ENCODE measurements at places on chromosomes 3 and 15. TPM values are rescaled to one million over a fixed set of nuclear protein-coding genes. Genes with fewer than 3 reads are reported as not detected.

GRCh38 chr3:138257986-138258385, 70.9 kb downstream of the ARMC8 start:
- H3K36me3 ChIP-seq: peaks cover 3% of the 10 kb centered on the region
- no peak overlapping the region for H3K27ac ChIP-seq
- H3K4me3 ChIP-seq: no peak overlapping the region
- no peaks in the 10 kb centered on the region for H3K4me1 ChIP-seq
- no peaks in the 10 kb centered on the region for H3K27me3 ChIP-seq

DNA sequence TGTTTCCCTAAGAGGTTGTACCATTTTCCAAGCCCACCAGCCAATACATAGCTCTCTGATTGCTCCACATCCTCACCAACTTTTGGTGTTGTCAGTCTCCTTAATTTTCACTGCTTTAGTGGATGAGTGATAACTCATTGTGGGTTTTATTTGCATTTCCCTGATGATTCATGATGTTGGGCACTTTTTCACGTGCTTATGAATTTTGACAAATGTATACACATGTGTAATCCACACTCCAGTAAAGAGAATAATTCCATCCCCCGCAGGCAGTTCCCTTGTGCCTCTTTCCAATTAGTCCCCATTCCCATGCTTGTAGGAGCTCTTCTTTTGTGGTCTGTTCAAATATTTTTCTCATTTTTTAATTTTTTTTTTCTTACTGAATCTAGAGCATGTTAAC, 52.4 kb downstream of the ANP32A start:
- no peak overlapping the region for H3K27ac ChIP-seq
- H3K4me3 ChIP-seq: no peak overlapping the region
- H3K36me3 ChIP-seq: no peaks in the 10 kb centered on the region
- DNase-seq: peak; percentile 40
- H3K27me3 ChIP-seq: no peaks in the 10 kb centered on the region
- peaks cover 20% of the 10 kb centered on the region for H3K4me1 ChIP-seq

- DNase-seq: no peak
- no peaks in the 10 kb centered on the region for H3K36me3 ChIP-seq
- H3K4me3 ChIP-seq: no peak overlapping the region
- H3K27me3 ChIP-seq: no peaks in the 10 kb centered on the region
- H3K4me1 ChIP-seq: no peaks in the 10 kb centered on the region
- no peak overlapping the region for H3K27ac ChIP-seq
Measured at GRCh38 chr3:182436547-182436946, 356.8 kb upstream of the ATP11B start.

DNA sequence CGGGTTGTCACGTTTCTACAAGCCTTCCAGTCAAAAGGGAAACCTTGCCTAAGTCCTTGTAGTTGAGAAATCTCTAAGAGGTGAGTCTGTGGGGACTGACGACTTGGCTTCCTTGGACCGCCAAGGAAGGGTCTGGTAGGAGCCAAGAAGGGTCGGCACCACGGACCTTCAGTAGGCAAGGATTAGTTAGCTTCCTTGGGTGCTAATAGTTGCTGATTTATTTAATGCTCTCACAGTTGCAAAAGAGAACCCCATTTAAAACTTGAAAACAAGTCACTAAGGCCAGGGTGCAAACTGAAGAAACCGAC, 361 bp upstream of the LCMT2 start:
- peak overlapping the region; percentile 81 for H3K4me3 ChIP-seq
- peaks cover 27% of the 10 kb centered on the region for H3K36me3 ChIP-seq

GRCh38 chr3:31241533-31241932, 291.2 kb upstream of the STT3B start:
- no peak for DNase-seq
- H3K4me1 ChIP-seq: no peaks in the 10 kb centered on the region
- no peaks in the 10 kb centered on the region for H3K27me3 ChIP-seq
- no peak overlapping the region for H3K4me3 ChIP-seq
- no peaks in the 10 kb centered on the region for H3K36me3 ChIP-seq
- no peak overlapping the region for H3K27ac ChIP-seq

DNA sequence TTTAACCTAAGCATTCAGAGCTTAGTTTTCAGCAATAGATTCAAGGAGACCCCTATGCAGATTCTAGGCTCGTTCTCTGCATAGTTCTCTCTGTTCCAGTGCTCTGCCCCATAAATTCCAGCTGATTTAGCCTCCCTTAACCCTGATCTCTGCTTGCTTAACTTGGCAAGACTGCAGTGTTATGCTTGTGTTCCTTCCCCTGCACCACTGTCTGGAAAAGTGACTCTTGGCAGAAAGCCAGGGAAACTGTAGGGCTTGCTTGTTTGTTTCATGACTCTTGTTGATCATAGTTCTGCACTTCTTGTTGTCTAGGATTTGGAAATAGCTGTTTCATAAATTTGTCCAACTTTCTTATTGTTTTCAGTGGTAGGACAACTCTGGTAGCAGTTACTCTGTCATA, 40.1 kb downstream of the ANAPC13 start:
- H3K4me1 ChIP-seq: no peaks in the 10 kb centered on the region
- no peaks in the 10 kb centered on the region for H3K36me3 ChIP-seq
- H3K4me3 ChIP-seq: no peak overlapping the region
- peaks cover 3% of the 10 kb centered on the region for H3K27me3 ChIP-seq
- H3K27ac ChIP-seq: no peak overlapping the region
- peak; percentile 13 for DNase-seq

GRCh38 chr3:43259626-43260025, 26.7 kb upstream of the SNRK start:
- DNase-seq: no peak
- H3K27ac ChIP-seq: no peak overlapping the region
- H3K36me3 ChIP-seq: no peaks in the 10 kb centered on the region
- no peaks in the 10 kb centered on the region for H3K27me3 ChIP-seq

GRCh38 chr3:73137736-73138403, 76.4 kb downstream of the EBLN2 start:
- H3K4me1 ChIP-seq: peaks cover 22% of the 10 kb centered on the region
- no peaks in the 10 kb centered on the region for H3K36me3 ChIP-seq
- H3K27me3 ChIP-seq: no peaks in the 10 kb centered on the region
- no peak overlapping the region for H3K27ac ChIP-seq
- H3K4me3 ChIP-seq: no peak overlapping the region

GRCh38 chr3:111032677-111033076, 38.9 kb upstream of the NECTIN3 start:
- H3K36me3 ChIP-seq: no peaks in the 10 kb centered on the region
- no peak overlapping the region for H3K27ac ChIP-seq
- no peaks in the 10 kb centered on the region for H3K4me1 ChIP-seq
- H3K27me3 ChIP-seq: 0 out of 2 replicates have a peak, but pooled peaks cover 2% of the 10 kb centered on the region
- DNase-seq: no peak

Gene CPNE4
- total RNA-seq: 0.10 TPM

GRCh38 chr3:24198728-24199127, 253.6 kb downstream of the NR1D2 start:
- DNase-seq: no peak
- no peak overlapping the region for H3K4me3 ChIP-seq
- no peaks in the 10 kb centered on the region for H3K36me3 ChIP-seq
- H3K27ac ChIP-seq: no peak overlapping the region

GRCh38 chr15:96336108-96336595, 5.7 kb downstream of the NR2F2 start:
- peaks cover 68% of the 10 kb centered on the region for H3K36me3 ChIP-seq
- DNase-seq: peak; percentile 28
- no peaks in the 10 kb centered on the region for H3K27me3 ChIP-seq
- peak overlapping the region; percentile 77 for H3K4me3 ChIP-seq

DNA sequence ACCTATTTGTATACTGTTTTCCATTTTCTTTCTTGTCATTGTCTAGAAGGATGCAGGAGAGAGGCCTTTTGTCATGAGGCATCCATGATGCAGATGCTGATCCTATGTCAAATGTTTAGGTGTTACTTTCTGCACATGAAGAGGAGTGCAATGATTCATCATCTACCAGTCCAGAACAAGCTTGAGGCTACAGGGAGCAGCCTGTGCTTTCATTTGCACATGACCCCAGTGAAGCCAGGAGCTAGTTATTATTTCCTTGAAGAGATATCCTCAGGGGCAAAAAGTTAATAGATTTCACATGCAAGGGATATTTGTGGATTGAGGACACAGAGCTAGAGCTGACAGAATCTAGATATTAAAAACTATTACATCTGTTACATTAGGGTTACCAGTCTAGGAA, 204.4 kb upstream of the TGFBR2 start:
- H3K4me3 ChIP-seq: no peak overlapping the region
- no peaks in the 10 kb centered on the region for H3K27me3 ChIP-seq
- no peak overlapping the region for H3K27ac ChIP-seq
- H3K36me3 ChIP-seq: no peaks in the 10 kb centered on the region
- H3K4me1 ChIP-seq: no peaks in the 10 kb centered on the region

Gene LYZL4
- not detected for total RNA-seq

Gene MORC1
- not detected for total RNA-seq

- H3K27me3 ChIP-seq: no peaks in the 10 kb centered on the region
- no peaks in the 10 kb centered on the region for H3K4me1 ChIP-seq
- no peak for DNase-seq
- no peaks in the 10 kb centered on the region for H3K36me3 ChIP-seq
- no peak overlapping the region for H3K4me3 ChIP-seq
Measured at GRCh38 chr15:36964626-36965025, 135.7 kb downstream of the MEIS2 start.

DNA sequence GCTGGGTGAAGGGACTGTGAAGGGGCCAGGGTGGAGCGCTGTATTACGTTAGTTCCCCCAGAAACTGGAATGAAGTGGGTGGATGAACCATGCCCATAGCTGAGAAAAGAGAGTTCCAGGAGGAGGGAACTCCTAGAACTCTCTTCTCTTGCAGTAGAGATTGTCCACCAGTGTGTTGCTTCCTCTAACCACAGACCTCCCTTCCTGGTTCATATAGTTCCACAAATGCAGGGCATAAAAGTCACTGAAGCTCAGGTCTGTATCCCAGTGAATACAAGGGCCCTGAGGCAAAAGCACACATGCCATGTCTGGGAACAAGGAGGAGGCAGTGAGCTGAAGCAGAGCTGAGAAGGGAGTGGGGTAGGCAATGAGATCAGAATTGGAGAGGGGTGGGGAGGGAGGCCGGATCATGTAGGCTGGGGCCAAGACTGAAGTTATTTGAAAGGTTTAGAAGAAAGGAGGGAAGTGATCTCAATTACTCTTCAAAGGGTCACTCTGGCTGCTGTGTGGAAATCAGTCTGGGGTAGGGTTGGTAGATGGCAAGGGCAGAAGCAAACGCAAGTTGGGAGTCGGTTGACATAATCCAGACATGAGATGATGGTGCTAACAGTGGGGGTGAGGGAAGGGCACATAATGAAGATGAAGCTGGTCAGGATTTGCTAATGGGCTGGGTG, 6.5 kb downstream of the A4GNT start:
- H3K4me1 ChIP-seq: peaks cover 25% of the 10 kb centered on the region
- H3K27ac ChIP-seq: peak overlapping the region; percentile 49
- no peaks in the 10 kb centered on the region for H3K36me3 ChIP-seq
- H3K4me3 ChIP-seq: peak overlapping the region; percentile 41
- H3K27me3 ChIP-seq: no peaks in the 10 kb centered on the region

Gene ARNT2
- 2.2 TPM for total RNA-seq

DNA sequence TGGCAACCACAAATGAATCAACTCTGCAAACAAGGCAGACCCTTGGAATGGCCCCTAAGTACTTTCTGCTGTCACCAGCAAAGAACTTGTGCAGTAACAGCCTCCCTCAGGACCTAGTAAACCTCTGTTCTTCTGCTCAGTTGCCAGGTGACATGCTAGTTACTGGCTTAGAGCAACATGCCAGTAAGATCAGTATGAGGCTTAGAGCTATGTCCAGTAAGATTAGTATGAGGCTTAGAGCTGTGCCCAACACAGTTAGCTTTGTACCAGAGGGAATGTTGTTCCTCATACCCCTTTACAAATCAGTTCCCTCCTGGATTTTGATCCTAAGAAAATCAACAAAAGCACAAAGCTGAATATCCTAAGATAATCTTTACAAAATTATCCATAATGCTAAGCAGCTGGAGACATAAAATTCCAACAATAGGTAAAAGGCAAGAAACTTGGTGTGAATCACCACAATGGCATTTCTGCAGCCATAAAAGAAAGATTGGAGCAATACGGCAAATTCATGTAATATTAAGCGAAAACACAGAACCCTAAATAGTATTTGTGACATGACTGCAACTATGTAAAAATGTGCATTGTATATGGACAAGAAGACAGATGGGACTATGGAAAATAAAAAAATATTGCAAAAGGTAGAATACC, 107.3 kb upstream of the LPP start:
- no peaks in the 10 kb centered on the region for H3K4me1 ChIP-seq
- H3K27me3 ChIP-seq: no peaks in the 10 kb centered on the region
- no peak for DNase-seq
- H3K27ac ChIP-seq: no peak overlapping the region

DNA sequence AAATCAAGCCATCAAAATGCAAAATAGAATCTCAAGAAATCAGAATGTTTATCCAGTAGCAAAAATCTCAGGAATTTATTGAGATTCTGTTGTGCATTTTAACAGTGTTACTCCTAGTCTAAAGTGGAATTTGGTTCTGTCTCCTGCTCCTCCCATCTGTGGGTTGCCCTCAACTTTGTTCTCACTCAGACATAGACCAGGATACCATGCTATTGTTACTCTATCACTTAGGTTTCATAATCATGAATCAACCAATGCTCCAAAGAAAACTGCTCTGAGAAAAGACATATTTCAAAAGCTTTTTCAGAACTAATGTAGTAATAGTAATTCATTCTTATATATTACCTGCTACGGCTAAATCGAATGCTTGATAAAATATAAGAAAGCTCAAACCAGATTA, 274.7 kb downstream of the RBMS3 start:
- no peaks in the 10 kb centered on the region for H3K27me3 ChIP-seq
- no peak overlapping the region for H3K4me3 ChIP-seq
- DNase-seq: no peak
- H3K27ac ChIP-seq: no peak overlapping the region
- H3K36me3 ChIP-seq: no peaks in the 10 kb centered on the region

DNA sequence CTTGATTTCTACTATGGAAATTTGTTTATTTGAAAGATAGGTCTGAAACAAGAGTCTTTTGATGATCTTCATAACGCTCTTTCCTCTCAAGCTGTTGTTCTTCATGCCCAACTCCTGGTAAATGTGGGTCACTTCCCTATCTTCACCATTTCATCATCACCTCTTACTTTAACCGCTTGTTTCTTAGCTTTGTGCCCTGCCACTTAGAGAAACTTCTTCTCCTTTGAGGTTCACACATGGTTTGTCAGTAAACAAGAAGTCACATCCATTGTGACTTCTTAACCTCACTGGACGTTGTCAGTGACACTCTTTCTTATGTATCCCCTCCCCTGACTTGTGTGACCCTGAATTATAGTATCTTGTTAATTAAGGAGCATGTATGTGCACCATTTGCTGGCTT, 16.9 kb upstream of the P2RY13 start:
- H3K36me3 ChIP-seq: no peaks in the 10 kb centered on the region
- H3K4me1 ChIP-seq: no peaks in the 10 kb centered on the region
- DNase-seq: no peak
- no peaks in the 10 kb centered on the region for H3K27me3 ChIP-seq
- no peak overlapping the region for H3K4me3 ChIP-seq

Gene HCLS1
- 1.9 TPM for total RNA-seq

Gene SUCNR1
- 0.41 TPM for total RNA-seq

DNA sequence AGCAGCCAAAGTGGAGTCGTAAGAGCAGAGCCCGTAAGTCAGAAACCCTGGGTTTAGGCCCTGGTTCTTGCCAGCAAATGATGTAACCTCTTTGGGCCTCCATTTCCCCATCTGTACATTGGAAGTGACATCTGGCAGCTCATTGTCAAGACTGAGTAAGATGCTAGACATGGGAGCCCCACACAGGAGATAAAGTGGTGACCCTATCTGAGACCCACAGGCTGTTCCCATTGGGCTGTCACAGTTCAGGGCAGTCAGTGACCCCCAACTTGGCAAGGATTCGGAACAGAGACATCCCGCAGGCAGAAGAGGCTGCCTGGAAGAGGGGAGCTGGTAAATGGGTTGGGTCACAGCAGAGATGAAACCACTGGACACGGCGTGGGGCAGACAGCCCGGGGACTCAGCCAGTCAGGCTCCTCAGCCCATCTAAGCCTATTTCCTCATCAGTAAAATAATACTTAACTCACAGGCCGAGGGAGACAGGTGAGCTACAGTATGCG, 1.8 kb downstream of the CLN6 start:
- peaks cover 10% of the 10 kb centered on the region for H3K4me1 ChIP-seq
- peaks cover 7% of the 10 kb centered on the region for H3K36me3 ChIP-seq
- no peak overlapping the region for H3K27ac ChIP-seq
- DNase-seq: no peak
